ENCODE measurements at places on chromosomes 1 and 21. TPM values are rescaled to one million over a fixed set of nuclear protein-coding genes. Genes with fewer than 3 reads are reported as not detected.

DNA sequence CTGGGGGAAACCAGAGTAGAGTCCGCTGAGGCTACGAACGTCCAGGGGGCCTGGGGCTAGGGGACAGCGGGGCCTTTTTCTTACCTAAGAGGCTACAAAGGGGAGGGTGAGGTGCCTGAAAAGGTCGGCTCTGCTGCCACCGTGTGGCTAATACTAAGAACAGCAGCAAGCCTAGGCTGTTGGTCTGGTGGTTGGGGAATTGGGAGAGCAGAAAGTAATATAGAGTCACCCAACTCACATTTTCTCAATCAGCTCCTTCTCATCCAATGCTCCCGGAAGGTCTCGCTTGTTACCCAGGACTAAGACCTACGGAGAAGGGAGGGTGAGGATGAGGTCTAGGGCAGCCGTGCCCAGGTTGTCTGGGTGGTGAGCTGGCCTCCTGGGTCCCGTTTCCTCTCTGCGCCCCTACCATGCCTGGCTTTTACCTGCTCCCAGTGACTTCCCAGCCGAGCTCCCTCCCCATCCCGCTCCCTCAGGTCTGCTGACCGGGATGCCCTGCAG is 9.3 kb downstream of the ARL8A start:
- H3K27me3 ChIP-seq: no peaks in the 10 kb centered on the region
- H3K27ac ChIP-seq: no peak overlapping the region
- no peaks in the 10 kb centered on the region for H3K36me3 ChIP-seq
- DNase-seq: peak; percentile 35
- no peak overlapping the region for H3K4me3 ChIP-seq
- no peaks in the 10 kb centered on the region for H3K4me1 ChIP-seq

The SUSD4 gene
- total RNA-seq: 0.66 TPM

DNA sequence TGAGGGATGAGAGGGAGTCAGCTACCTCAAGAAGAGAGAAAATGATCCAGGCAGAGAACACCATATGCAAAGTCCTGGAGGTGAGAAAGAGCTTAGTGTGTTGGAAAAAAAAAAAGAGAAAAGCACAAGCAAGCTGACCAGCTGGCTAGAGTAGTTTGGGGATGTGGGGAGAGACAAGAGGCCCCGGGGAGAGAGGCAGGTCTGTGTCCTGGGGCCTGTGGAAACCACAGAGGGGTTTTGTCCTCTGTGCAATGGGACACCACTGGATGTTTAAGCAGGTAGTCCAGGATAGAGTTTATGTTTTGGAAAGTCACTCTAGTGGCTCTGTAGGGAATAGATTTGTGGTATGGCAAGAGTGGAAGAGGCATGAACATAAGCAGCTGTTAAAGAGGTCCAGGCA is 14.4 kb upstream of the CHI3L1 start:
- H3K4me3 ChIP-seq: no peak overlapping the region
- H3K27ac ChIP-seq: no peak overlapping the region
- H3K4me1 ChIP-seq: peaks cover 3% of the 10 kb centered on the region
- peaks cover 23% of the 10 kb centered on the region for H3K27me3 ChIP-seq
- no peak for DNase-seq

The CLIC6 gene
- total RNA-seq: 0.44 TPM
